ENCODE measurements at places on chromosomes 3 and 15. TPM values are rescaled to one million over a fixed set of nuclear protein-coding genes. Genes with fewer than 3 reads are reported as not detected.

Gene COL6A5
- total RNA-seq = 3.1 TPM

Gene GATM
- total RNA-seq = 13.6 TPM

Gene LMAN1L
- total RNA-seq = not detected

- H3K4me1 ChIP-seq = no peaks in the 10 kb centered on the region
- no peak overlapping the region for H3K4me3 ChIP-seq
- no peaks in the 10 kb centered on the region for H3K27me3 ChIP-seq
- no peak for DNase-seq
- no peaks in the 10 kb centered on the region for H3K36me3 ChIP-seq
- H3K27ac ChIP-seq = no peak overlapping the region
Observed at GRCh38 chr3:159937561-159938166, 51.0 kb upstream of the IL12A start.

DNA sequence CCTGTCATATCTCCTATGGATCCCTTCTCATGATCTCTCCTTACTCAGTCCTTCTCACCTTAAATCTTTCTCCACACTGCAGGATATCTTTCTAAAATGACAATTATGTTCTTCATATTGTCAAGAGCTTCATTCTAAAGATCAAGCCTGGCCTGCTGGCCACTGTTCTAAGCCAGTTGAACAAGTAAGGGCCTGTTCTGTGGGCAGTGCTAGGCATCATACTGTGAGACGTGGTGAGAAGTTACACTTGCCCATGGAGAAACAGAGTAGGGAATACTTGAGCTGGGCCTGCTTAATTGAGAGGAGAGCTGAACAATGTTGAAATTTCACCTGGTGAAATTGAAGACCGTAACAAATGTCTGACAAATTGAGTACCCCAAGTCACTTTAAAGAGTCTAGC, 184.1 kb upstream of the RASGRP1 start:
- H3K27ac ChIP-seq = no peak overlapping the region
- no peaks in the 10 kb centered on the region for H3K36me3 ChIP-seq
- H3K4me3 ChIP-seq = no peak overlapping the region
- no peaks in the 10 kb centered on the region for H3K4me1 ChIP-seq
- no peaks in the 10 kb centered on the region for H3K27me3 ChIP-seq
- DNase-seq = no peak

DNA sequence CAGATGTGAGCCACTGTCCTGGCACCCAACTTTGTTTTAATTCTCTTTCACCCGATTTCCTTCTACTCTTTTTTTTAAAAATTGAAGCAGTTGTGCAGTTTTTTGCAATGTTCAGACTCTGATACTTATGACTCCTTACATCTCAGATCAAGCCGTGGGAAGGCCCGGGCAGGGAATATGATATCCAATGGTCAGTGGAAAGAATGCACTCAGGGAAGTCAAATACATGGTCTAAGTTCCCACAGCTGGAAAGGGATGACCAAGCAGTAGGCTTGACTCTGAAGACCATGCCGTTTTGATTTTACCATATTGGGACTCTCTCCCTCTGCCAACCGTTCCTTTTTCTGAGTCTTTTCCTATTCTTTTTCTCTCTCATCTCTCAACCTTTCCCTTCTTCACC, 157.2 kb downstream of the RPLP1 start:
- H3K27me3 ChIP-seq = no peaks in the 10 kb centered on the region
- H3K27ac ChIP-seq = no peak overlapping the region
- H3K4me1 ChIP-seq = no peaks in the 10 kb centered on the region

- peaks cover 5% of the 10 kb centered on the region for H3K4me1 ChIP-seq
- no peak for DNase-seq
- no peak overlapping the region for H3K27ac ChIP-seq
- no peak overlapping the region for H3K4me3 ChIP-seq
- H3K36me3 ChIP-seq = peaks cover 81% of the 10 kb centered on the region
Observed at GRCh38 chr3:122555275-122556071, 8.6 kb downstream of the PARP9 start.
